Kidney epithelial cell (primary cell): ENCODE measurements at places on chromosomes 1 and 21. TPM values are rescaled to one million over a fixed set of nuclear protein-coding genes. Genes with fewer than 3 reads are reported as not detected.

AMY2A gene
- not detected in 2 replicates for total RNA-seq

GBP4 gene
- total RNA-seq, result 0.50 and 1.2 TPM in 2 replicates

GNG12 gene
- 75.9 and 85.7 TPM in 2 replicates for total RNA-seq

TFF2 gene
- not detected in 2 replicates for total RNA-seq

PGLYRP3 gene
- total RNA-seq, result not detected in 2 replicates

PDZK1 gene
- 0.62 TPM in 1 of 2 replicates, not detected in the other for total RNA-seq

BATF3 gene
- total RNA-seq, result 0.89 and 5.4 TPM in 2 replicates

TMEM269 gene
- total RNA-seq, result 0.04 and 0.27 TPM in 2 replicates

PTGFR gene
- 0.21 and 0.38 TPM in 2 replicates for total RNA-seq

FAM151A gene
- not detected in 2 replicates for total RNA-seq

NBPF11 gene
- total RNA-seq, result 9.5 and 12.3 TPM in 2 replicates

NDC1 gene
- total RNA-seq, result 22.8 and 24.6 TPM in 2 replicates

FCRL5 gene
- total RNA-seq, result not detected in 2 replicates

KRTAP10-9 gene
- not detected in 2 replicates for total RNA-seq

OR2T35 gene
- total RNA-seq, result not detected in 2 replicates

DYNLT4 gene
- 0.25 and 0.41 TPM in 2 replicates for total RNA-seq

ALPL gene
- 5.1 and 7.3 TPM in 2 replicates for total RNA-seq

KCNN3 gene
- total RNA-seq, result 0.04 and 0.34 TPM in 2 replicates

ERICH3 gene
- not detected in 2 replicates for total RNA-seq

RGL1 gene
- total RNA-seq, result 3.2 and 3.6 TPM in 2 replicates

DNA sequence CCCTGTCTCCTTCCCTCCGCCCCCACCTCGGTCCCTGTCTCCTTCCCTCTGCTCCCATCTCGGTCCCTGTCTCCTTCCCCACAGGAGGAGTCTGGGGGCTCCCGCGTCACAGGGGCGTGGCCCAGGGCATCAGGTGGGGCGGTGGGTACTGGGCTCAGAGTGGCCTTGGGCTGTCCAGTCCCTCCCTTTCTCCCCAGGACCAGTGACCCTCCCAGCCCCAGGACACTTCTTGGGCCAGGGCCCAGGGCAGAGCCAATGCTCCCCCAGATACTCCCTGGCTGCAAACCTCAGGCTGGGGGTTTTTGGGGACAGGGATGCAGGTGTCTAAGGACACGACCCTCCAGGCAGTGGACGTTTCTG is 6.8 kb upstream of the RNF223 start:
- DNase-seq, result no peak

- no peak for DNase-seq
Measured at GRCh38 chr1:197463142-197463541, 195.1 kb downstream of the CRB1 start.

- DNase-seq, result peak; percentile 97
Measured at GRCh38 chr1:7265771-7266371, 480.6 kb downstream of the CAMTA1 start.

DNA sequence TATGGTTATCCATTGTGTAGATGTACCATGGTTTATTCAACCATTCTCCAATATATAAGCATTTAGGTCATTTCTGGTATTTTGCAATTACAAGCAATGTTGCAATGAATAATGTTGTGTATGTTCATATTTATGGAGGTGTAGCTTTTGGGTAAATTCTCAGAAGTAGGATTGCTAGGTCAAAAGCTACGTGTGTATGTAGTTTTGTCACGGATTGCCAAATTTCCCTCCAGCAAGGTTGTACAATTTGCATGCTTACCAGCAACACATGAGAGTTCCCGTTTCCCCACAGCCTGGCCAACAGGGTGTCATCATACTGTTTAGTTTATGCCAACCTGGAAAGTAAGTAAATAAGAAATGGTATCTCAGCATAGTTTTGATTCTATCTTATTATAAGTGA is 36.3 kb downstream of the IGSF5 start:
- DNase-seq, result no peak

GRCh38 chr1:94565901-94566300 is 24.3 kb upstream of the F3 start:
- DNase-seq, result no peak

GRCh38 chr1:2124446-2125198 is 70.0 kb downstream of the FAAP20 start:
- DNase-seq, result no peak

GRCh38 chr21:45310459-45310858 is 22.8 kb upstream of the POFUT2 start:
- no peak for DNase-seq

DNA sequence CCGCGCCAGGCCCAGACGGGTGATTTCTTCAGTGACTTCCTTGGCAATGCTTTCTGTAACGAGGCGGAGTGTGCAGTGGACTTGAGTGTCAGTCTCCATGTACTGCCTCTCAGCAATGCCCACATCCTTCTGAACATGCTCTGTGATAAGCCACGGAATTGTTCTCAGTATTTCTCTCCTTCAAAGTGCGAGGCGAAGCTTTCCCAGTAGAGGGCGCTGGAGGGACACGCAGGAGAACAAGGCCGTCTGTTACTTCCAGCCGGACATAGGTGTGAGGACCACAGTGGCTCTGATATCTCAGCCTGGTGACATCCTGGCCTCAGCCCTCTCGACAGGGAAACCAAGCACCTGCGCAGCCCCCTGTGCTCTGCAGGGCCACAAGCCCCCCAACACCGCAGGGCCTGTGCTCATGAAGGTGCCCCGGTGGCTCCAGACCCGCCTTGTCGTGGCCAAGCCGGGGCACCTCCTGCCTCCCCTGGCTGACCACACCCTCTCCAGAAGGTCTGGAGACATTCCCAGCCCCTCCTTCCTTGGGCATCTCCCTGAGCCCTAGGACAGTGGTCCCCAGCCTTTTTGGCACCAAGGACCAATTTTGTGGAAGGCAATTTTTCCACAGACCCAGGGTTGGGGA is 46.1 kb upstream of the BACE2 start:
- peak; percentile 23 for DNase-seq

DNA sequence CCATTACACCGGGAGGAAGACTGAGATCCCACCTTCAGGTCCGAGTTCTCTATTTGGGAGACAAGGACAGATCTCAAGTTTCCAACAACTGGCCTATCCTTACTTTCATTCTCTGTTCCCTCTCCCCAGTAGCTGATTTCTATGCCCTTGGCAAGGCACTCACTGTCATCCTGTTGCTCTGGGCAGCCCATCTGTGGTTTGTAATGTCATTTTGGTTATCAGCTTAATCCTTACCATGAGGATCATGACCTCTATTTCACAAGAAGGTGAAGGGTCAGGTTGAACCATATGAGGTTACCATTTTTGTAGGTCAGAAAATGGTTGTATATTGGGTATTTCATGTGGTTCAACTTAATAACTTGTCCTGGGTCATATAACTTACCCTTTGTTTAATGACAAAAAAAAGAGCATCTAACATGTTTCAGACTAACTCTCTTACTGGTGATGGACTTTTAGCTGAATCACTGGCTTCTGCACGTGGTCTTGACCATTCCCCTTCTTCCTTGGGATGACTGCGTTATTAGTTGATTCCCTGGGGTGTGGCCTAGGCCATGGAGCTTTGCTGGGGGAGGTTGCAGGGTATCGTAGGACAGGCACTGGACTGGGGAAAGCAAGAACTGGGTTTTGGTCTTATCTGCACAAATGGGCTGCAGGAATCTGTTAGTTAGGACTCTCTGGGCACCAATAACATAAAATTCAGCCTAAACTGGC is 120.2 kb downstream of the ACTL8 start:
- no peak for DNase-seq

- no peak for DNase-seq
Measured at GRCh38 chr1:221782477-221782876, 40.6 kb upstream of the DUSP10 start.

DNA sequence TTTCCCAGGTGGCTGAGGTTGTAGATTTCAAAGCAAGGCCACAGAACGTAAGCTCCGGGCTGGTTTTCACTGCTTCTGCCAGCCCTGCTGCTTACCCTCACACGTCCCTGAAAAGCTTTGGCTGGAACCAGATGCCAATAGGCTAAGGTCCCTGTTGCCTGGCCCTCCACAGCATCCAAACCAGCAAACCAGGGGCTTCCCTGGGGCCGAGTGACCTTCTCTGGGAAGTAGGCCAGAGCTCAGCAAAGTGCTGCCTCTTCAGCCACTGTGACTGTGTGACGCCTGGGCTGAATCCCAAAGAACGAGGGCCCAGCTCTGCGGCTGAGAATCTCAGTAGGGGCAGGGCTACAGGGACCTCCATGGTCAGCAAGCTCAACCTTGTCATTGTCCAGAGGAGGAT is 28.9 kb upstream of the RBM15 start:
- DNase-seq, result no peak

- DNase-seq, result peak; percentile 55
Measured at GRCh38 chr1:18965206-18966173, 9.0 kb upstream of the IFFO2 start.

DNA sequence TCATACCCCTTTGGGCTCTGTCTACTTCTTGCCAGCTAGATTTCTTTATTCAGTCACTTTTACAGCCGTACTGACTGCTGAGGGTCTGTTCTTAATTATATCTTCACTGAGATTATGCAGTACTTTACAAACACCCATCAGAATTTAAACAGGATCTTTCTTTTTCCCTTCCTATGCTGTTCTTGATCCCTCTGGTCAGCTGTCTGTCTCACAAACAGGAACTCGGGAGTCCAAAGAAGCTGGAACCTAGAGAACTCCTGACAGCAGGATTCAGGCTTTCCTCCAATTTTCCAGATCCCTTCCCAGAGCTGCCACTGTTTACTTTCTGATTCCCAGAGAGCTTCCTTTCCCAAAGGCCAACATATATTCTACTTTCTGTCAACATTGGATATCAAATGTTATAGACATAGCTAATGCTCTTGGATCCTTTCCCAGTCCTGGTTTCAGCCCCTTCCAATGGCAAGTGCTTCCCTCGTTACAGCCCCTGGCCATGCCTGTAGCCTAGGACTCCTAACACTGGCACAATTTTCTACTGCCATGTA is 59.5 kb downstream of the ATP2B4 start:
- DNase-seq, result no peak

GRCh38 chr1:95537176-95537575 is 303.2 kb downstream of the RWDD3 start:
- no peak for DNase-seq

DNA sequence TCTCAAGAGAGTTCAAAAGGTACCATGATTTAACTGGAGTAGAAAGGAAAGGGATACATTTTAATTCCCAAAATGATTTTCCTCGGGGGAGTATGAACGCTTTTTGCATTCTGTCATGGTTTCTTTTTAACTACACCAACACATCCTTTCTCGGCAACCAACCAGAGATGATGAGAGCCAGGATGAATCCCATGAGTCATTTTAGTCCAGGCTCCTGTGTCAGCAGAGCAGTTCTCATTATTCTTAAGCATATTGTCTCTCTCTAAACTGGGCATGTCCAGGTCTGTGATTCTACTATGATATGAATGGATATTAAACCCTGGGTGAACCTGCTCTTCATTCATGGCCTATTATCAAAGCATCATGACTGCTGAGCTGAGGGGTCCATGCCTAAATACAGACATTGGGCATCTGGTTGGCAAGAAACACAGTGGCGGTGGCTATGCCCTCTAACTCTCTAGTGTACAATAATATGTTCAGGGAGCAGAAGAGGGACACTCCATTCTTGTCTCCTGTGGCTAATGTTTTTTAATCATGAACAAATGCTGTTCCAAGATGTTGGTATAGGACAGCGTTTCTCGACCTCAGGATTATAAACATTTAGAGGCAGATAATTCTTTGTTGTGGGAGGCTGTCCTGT is 124.3 kb upstream of the ESRRG start:
- DNase-seq, result no peak

- no peak for DNase-seq
Measured at GRCh38 chr1:84841971-84842370, 51.0 kb downstream of the LPAR3 start.

- DNase-seq, result no peak
Measured at GRCh38 chr1:229608590-229608989, 17.3 kb downstream of the TAF5L start.

DNA sequence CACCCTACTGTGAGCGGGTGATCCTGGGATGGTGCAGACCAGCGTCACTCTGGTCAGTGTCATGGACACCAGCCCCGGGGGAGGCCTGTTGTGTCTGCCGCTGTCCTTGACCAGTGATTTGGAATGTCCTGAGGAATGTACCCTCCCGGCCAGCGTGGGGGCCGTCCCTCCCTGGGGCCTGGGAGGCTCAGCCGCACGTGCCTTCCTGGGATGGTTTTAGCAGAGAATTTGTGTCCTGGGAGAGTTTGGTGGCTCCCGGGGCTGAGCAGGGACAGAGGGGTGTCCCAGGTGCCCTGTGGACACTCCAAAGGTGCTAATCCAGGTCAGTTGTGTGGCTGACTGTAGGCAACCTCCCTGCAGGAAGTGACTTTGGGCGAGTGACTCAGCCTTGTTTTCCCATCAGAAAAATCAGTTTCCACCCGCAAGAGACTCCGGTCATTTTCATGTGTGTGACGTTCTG is 6.2 kb downstream of the ARHGEF16 start:
- DNase-seq, result no peak

GRCh38 chr1:204072931-204073836 is at the start of gene SOX13:
SOX13 (plus strand) TSS chr1:204073115; CDS start chr1:204112916, 39,801 bp downstream.
- peak; percentile 54 for DNase-seq

DNA sequence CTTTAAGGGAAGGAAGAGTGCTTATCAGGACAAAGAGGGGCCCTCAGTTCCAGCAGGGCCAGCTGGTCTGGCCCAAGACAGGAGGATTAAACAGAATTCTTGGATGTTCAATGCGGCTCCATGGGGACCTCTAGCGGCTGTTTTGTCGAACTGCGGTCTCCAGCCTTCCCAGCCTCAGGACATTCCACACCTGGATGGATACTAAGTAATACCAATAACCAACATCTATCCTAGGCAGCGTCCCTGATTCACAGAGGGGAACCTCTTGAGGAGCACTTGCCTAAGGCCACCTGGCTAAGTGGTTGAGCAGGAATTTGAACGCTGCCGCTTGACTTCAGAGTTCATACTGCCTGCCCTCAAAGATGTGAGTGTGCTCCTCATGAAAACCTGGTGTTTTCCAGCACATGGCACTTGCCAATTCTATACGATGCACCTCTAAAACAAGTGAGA is 15.5 kb upstream of the CD247 start:
- no peak for DNase-seq

DNA sequence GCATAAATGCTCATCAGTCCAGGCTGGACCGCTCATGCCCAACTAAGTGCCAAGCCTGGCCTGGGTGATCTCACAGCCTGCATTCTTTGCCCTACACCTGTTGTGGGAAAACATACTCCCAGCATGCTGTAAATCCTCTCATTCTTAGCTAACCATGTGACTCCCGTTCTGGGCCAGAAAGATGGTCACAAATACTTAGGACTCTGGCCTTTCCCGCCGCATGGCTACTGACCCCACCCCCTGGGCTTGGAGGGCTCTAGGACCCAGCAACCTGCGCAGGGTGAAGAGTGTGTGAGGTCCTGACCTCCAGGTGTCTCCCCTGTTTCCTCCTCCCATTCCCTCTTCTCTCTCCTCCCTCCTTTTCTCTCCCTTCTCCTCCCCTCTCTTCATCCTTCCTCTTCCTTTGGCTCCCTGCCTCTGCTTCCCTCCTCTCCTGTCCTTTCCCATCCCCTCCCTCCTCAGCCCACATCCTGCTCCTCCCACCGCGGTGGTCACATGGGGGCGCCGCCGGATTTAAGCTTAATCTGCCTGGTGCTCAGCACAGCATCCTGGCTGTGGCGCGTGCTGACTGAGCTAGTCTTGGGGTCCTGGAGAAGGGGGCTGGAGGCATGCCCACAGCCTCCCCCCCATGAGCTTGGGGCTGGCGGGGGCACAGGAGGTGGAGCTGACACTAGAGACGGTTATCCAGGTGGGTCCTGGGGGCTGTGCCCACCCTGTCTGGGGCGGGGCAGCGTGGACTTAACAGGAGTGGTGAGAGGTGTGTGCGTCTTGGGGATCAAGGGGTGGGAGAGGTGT is at the start of gene CROCC:
TSS of gene CROCC (plus strand) at position 541 of the 795 bp plus-strand sequence. CDS start at position 629, 88 bp downstream.
- DNase-seq, result peak; percentile 51

- peak; percentile 93 for DNase-seq
Measured at GRCh38 chr21:43712268-43712942, 6.5 kb upstream of the PDXK start.

- no peak for DNase-seq
Measured at GRCh38 chr1:184753117-184753516, 1.5 kb downstream of the EDEM3 start.
